Mucosa of gallbladder (tissue), 1 donor: ENCODE measurements at places on chromosomes 4 and X.
A peak's percentile ranks its signal among the peaks of the same experiment; 100 is the strongest.

DNA sequence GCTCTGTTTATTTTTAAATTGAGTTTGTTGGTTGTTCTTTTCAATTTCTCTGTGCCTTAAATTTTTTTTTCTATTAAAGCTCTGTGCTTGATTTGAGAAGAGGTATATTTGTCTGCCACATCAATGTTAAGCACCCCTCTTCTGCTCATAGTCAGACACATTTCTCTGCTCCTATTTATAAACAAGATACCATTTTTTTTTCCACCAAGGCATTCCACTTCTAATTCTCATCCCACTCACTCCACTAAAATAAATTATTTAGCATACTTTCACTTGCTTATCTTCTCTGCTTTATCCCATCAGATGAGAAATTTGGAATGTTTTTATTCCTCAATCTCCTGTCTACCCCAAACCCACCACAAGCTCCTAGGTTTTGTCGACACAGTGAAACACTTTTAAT lies 127.0 kb upstream of the PDE5A start:
- no peak for DNase-seq

DNA sequence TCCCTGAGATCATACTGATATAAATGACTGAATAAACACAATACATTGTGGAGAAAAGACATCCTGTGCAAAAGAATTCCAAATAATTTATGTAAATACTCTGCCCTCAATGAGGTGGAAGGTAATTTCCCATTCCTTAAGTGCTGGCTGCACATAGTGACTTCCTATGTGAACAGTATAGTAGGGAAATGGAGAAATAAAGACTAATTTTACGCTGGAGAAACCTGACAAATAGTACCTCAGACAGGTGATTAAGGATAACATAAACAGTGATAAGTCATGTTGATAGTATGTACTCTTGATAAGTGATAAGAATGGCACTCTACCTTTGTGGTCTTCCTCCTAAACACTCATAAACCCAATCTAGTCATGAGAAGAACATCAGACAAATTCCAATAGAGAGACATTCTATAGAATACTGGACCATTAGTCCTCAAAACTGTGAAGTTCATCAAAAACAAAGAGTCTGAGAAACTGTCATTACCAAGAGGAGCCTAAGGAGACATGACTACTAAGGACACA lies 274.0 kb downstream of the CHIC1 start:
- DNase-seq, result no peak

GRCh38 chr4:89708903-89709421 lies 128.0 kb downstream of the SNCA start:
- DNase-seq, result no peak

DNA sequence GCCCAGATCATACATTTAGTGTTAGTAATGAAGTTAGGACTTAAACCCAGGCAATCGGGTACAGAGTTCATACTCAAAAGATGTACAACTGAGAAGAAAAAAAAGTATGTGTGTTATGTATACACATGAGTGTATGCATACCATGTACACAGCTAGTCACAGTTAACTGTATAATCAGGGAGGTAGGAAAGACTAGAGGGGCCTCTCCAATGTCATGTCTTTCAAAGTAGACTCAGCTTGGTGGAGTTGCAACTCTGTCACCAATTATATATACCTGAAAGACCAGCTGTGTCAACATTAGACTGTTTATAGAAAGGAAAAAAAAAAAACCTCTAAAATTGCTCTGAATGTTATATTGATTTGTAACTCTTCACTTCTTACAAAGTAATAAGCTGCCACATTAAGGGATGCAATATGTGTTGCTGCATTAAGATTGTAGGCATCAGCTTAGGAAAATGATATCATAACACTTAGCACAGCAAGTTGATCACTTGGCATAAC lies 167.5 kb downstream of the DCTD start:
- DNase-seq, result no peak

GRCh38 chrX:154329294-154329693 lies 33.7 kb downstream of the TKTL1 start:
- no peak for DNase-seq

- no peak for DNase-seq
Measured at GRCh38 chr4:4675641-4676040, 133.8 kb upstream of the STX18 start.

DNA sequence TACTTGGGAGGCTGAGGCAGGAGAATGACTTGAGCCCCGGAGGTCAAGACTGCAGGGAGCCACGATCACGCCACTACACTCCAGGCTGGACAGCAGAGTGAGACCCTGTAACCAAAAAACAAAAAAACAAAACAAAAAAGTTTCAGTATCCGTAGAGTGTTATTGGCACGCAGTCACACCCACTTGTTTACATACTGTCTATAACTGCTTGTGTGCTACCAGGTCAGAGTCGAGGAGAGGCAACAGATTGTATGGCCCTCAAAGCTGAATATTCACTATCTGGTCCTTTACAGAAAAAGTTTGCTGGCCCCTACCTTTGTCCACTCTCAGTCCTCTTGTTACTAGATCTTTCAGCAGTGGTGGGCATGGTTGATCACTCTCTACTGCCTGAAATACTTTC lies 8.2 kb upstream of the CD99L2 start:
- DNase-seq, result no peak

GRCh38 chr4:90112715-90113114 lies 14.5 kb upstream of the CCSER1 start:
- DNase-seq, result no peak

GRCh38 chr4:151649479-151649878 lies 111.3 kb downstream of the GATB start:
- no peak for DNase-seq

DNA sequence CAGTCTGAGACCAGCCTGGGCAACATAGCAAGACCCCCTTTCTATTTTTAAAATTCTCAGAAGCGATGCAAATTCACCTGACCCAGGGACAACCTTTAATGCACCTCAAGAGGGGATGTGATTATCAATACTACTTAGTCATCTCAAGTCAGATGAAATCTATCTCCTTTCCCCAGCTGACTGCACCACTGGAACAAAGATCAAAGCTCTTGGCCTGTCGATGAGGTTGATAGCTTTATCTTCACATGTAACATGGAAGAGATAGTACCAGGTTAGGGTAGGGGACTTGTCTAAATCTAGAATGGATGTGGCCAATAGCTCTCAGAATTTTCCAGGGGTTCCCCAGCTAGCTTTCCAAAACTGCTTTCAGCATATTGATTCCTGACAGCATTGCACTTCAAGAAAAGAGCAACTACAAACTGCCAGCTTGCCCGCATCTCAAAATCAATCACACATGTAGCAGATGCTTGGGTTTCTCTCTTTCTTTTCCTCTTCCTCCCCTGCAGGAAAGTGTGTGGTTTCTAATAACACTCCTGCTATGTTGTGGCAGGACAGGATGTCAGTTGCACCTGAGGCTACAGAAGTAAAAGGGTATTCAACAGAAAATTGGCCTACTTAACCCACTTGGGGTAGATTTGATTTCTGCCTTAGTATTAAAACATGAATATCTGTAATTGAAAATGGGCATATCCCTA lies 12.2 kb upstream of the TMEM164 start:
- DNase-seq, result no peak

- DNase-seq, result no peak
Measured at GRCh38 chrX:45011131-45011530, 138.1 kb downstream of the KDM6A start.

DNA sequence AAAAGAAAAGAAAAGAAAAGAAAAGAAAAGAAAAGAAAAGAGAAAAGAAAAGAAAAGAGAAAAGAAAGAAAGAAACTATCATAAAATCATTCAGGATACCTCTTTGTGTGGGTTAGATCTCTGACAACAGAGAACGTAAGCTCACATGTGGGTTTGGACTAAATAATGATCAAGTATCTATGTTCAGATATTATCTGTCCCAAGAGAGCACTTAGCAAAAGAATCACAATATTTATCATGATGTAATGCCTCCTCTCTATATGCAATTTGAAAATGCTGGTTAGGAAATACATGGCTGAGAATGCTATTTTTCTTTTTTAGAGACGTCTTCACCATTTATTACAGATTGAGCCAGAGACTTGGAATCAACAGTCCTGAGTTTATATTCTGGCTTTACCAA lies 191.3 kb downstream of the KCNIP4 start:
- DNase-seq, result no peak

- DNase-seq, result peak; percentile 32
Measured at GRCh38 chr4:7356667-7357310, 77.9 kb downstream of the PSAPL1 start.

DNA sequence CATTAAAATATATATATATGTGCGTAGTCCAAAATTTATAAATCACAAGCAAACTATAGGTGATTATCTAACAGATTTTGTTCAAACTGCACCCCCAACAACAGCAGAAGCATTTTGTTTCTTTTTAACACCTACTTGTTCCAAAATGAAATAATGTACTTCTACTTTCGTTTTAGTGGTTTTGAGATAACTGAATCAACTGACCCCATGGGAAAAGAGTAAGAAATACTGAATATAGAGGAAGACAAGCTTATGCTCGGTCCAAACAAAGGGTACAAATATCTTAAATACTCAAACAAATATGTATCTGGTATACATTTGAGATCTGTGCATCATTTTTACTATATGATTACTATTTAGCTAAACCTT lies 22.4 kb downstream of the MAP7D3 start:
- no peak for DNase-seq

DNA sequence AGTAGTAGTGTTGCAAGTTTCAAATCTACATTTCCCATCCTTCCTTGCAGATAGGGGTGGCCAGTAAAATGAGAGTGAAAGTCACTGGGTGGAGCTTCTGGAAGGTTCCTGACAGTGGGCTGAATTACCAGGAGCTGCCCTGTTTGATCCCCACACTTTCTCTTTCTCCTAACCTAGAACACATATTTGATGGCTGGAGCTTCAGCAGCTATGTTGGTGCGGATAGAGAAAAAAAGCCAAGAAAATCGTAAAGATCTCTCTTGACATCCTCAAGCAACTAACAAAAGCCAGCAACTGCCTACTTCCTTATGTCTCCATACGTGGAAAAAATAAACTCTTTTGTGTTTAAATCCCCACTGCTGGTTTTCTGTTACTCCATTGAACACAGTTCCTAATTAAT lies 32.2 kb downstream of the ZNF275 start:
- DNase-seq, result no peak

DNA sequence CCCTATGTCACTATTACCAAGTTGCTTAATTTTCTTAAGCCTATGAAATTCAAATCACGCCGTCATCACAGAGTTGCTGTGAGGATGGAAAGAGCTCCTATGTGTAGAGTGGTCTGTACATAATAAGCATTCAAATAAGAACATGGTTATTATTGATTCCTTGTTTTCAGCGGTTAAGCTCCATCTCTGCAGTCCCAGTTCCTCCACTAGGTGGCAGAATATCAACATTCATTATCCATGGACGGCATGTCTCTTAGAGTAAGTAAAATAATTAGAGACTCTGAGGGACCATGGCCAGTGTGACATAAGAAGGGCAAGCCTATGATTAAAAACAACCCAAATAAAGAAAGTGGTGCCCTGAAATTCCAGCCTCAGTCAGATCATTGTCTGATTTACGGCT lies 132.5 kb upstream of the NHS start:
- DNase-seq, result peak; percentile 54

DNA sequence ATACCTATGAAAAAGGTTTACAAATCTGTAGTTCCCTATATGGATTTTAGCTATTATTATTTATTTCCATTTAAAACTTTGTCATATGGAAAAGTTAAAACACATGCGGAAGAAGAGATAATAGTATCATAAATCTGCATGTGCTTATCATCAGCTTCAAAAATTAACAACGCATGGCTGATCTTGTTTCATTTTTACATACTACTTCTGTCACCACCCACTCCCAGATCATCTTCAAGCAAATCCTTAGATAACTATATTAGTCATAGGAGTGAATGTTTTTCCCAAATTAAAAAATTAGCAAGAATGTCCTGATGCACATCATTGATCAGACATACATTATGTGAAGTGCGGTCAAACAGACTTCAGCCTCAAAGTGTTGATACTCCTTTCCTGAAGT lies 24.6 kb upstream of the MOB1B start:
- no peak for DNase-seq

DNA sequence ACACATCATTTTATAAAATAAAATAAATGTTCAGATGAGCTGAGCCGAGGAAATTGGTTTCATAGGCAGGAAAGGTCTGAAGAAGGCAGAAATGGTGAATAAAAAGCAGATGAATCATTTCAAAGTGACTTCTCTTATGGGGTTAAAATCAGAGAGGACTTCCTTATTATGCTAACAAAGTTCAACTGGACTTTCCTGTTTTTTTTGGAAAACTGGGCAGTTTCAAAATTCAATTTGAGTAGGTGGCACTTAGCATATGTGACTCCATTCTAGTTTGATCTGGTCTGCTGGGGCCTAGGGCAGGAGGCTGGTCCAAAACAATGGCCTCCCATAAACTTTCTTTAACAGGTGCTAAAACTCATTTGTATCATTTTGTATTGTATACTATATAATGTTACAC lies 1794.9 kb upstream of the TENM3 start:
- no peak for DNase-seq

GRCh38 chrX:135544338-135544948 lies 24.0 kb downstream of the INTS6L start:
- DNase-seq, result no peak

DNA sequence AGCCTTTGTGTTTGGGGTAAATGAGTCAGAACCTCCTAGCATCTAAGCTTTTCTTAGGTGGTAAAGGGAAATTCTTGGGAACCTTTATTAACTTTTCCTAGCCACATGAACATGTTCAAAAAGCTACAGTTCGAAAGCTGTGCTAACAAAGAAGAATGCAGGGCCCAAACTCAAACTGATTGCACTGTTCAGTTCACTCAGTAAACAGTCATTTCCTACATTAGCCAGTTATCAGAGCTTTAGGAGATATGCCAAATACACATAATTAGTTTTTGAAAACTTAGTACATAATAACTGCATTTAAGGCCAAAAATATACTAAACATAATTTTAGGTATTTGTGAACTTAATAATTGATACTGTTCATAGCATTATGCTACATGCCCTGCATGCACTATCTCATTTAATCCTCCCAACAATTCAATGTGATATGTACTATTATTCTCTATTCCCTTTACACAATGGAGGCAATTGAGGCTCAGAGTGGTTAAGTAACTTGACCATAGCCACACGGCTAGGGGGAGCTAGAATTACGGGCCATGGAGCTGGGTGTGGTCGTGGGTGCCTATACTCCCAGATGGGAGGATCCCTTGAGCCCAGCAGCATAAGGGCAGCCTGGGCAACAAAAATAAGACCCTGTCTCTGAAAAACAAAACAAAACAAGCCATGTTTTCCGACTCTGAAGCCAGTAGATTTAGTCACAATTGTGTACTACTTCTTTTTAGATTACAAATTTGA lies 43.9 kb upstream of the PDGFRA start:
- DNase-seq, result no peak

DNA sequence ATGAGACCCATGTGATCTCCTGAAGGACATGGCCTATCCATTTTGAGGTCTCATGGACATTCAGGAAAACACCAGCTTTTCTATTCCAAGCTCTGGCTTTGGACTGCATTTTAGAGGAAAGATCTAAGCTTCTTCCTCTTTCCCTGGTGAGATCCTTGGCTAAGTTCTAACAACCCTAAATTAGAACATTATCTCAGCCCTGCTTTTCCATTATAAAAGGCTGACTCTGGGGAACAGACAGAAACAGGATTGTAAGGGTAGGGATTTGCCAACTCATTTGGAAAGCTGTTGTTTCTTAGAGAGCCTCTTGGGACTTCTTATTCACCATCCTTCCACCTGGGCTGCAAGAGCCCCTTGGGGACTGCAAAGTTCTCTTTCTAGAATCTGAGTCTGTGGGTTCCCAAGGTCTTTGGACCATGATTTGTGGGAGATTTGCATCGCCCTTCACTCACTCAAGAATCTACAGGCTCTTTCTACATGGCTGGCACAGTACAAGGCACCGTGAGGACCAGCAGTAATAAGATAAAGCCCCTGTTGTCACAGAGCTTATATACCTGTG lies 146.9 kb downstream of the FNIP2 start:
- no peak for DNase-seq

GRCh38 chrX:148582353-148582752 lies 81.9 kb downstream of the AFF2 start:
- DNase-seq, result no peak
